ENCODE measurements at places on chromosomes 12 and 14. TPM values are rescaled to one million over a fixed set of nuclear protein-coding genes. Genes with fewer than 3 reads are reported as not detected.

Gene ANO2
- total RNA-seq = 1.5 TPM

Gene CREBL2
- 19.2 TPM for total RNA-seq

Gene SLC6A15
- 14.9 TPM for total RNA-seq

Gene KRR1
- 31.2 TPM for total RNA-seq

Gene TROAP
- 10.3 TPM for total RNA-seq

Gene RPGRIP1
- total RNA-seq = not detected

Gene OSGEP
- 61.1 TPM for total RNA-seq

Gene KRT85
- total RNA-seq = not detected

Gene MANSC4
- total RNA-seq = not detected

Gene MGAT2
- total RNA-seq = 38.5 TPM

Gene SMCO3
- not detected for total RNA-seq

Gene ACRBP
- total RNA-seq = 0.89 TPM

Gene ATXN3
- 20.7 TPM for total RNA-seq

Gene HCAR3
- total RNA-seq = not detected

Gene AKAP6
- 1.3 TPM for total RNA-seq

Gene LRP6
- total RNA-seq = 15.2 TPM

Gene RTN1
- 0.79 TPM for total RNA-seq

Gene APOF
- total RNA-seq = not detected

Gene NRXN3
- total RNA-seq = 1.6 TPM

Gene PPM1H
- total RNA-seq = 20.3 TPM

Gene SLC39A5
- total RNA-seq = 0.08 TPM

Gene NDUFB1
- 234 TPM for total RNA-seq

Gene RPL36AL
- total RNA-seq = 168 TPM

Gene NPFF
- 3.0 TPM for total RNA-seq

Gene MUCL1
- not detected for total RNA-seq

Gene CEP290
- 19.3 TPM for total RNA-seq

Gene PPFIBP1
- total RNA-seq = 111 TPM

Gene RPL10L
- total RNA-seq = not detected

Gene PLA2G1B
- total RNA-seq = not detected

Gene SCNN1A
- total RNA-seq = 10.4 TPM

Gene ALDH1L2
- 15.0 TPM for total RNA-seq

Gene PPHLN1
- total RNA-seq = 57.2 TPM

Gene RFLNA
- 0.54 TPM for total RNA-seq

Gene LRRC43
- 2.5 TPM for total RNA-seq

Gene RASSF8
- 35.3 TPM for total RNA-seq

Gene MGP
- total RNA-seq = 4.0 TPM

Gene C12orf60
- 4.9 TPM for total RNA-seq

Gene AQP2
- total RNA-seq = not detected

Gene SYNDIG1L
- not detected for total RNA-seq

Gene RFX4
- total RNA-seq = not detected

Gene NTF3
- not detected for total RNA-seq

Gene GOLGA5
- 41.2 TPM for total RNA-seq
